ENCODE measurements at places on chromosomes 2 and 18. TPM values are rescaled to one million over a fixed set of nuclear protein-coding genes. Genes with fewer than 3 reads are reported as not detected.

The SAG gene
- total RNA-seq, result not detected

The SEC11C gene
- 32.8 TPM for total RNA-seq

The SPATA3 gene
- not detected for total RNA-seq

The XDH gene
- 0.23 TPM for total RNA-seq

The VWA3B gene
- not detected for total RNA-seq

The RAPGEF4 gene
- total RNA-seq, result 0.57 TPM

The REEP1 gene
- total RNA-seq, result 2.6 TPM

The ANKRD29 gene
- total RNA-seq, result 0.48 TPM

DNA sequence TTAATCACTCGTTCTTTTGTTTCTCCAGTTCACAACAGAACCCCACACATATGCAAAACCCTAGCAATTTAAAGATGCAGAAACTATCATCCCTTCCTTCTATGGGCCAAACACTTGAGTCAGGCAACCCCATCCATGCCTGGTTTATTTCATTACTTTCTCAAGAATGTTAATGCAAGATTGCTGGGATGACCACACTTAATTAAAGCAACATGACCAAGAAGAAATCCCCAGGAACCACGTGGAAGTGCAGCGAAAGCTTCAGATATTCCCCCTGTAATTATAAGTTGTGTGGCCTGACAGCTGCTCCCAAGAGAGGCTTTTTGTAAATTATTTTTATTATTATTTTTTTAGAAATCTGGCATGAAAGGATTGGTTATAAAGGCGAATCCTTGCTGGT lies 246.2 kb upstream of the ID2 start:
- H3K27me3 ChIP-seq, result no peaks in the 10 kb centered on the region
- no peak overlapping the region for H3K27ac ChIP-seq
- peaks cover 7% of the 10 kb centered on the region for H3K4me1 ChIP-seq
- H3K36me3 ChIP-seq, result no peaks in the 10 kb centered on the region

DNA sequence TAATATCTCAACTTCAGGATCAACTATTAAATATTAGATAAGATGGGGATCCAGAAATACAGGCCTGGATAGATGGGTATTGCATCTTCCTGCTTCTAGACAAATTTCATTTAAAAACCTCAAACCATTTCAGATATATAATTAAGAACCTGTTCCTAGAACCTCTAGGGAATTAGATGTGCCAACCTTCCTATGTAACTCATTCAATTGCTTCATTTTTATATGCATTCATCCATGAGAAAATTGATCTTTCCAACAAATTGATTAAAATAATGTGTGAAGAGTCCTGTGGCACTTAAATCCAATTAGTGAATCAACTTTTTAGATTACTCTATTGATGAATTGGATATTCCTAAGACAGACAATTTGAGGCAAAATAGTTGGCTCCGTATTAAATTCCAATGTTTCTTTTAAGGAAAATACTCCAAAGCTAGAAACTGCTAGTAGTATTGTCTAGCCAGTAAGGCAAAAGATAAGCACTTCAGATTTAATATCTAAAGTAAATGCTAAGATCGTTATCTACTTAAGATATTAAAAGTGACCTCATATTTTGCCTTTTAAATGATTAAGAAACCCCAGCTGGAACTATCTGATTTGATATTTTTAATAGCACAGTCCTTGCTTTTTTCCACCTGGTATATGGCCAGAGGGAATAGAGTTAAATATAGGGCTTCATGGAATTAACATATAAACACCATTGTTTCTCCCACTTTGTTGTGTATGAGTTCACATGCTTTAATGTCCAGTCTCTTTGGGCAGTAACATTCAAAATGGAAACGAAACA lies 35.8 kb downstream of the DARS1 start:
- no peak overlapping the region for H3K27ac ChIP-seq
- H3K4me1 ChIP-seq, result peaks cover 24% of the 10 kb centered on the region
- H3K4me3 ChIP-seq, result no peak overlapping the region

- H3K27ac ChIP-seq, result no peak overlapping the region
- peaks cover 2% of the 10 kb centered on the region for H3K27me3 ChIP-seq
- DNase-seq, result no peak
- peaks cover 17% of the 10 kb centered on the region for H3K4me1 ChIP-seq
These were observed 58.9 kb downstream of the OSR1 start for GRCh38 chr2:19299522-19299921.

GRCh38 chr2:161068670-161069069 lies 91.6 kb upstream of the TANK start:
- H3K4me1 ChIP-seq, result peaks cover 2% of the 10 kb centered on the region
- no peak overlapping the region for H3K4me3 ChIP-seq
- no peaks in the 10 kb centered on the region for H3K36me3 ChIP-seq
- H3K27me3 ChIP-seq, result no peaks in the 10 kb centered on the region

- no peak for DNase-seq
- peaks cover 16% of the 10 kb centered on the region for H3K4me1 ChIP-seq
These were observed 4.7 kb upstream of the CXCR4 start for GRCh38 chr2:136122661-136123060.

DNA sequence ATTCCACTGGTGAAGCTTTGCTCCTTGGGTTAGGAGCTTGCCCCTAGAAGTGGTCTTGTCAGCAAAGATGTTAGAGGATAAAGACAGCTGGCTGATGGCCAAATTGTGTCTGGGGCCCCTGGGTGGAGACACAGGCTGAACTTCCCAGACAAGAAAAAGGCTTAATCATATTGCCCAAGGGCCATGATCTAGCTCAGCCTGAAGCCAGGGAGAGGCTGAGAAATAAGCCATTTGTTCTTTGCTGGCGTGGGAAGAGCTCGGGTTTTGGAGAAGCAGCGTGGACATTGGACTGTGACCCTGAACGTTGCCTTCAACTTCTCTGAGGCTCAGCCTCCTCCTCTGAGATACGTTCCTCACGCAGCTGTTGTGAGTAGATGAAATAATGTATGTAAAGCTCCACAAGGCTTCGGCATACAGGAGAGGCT lies 153.0 kb downstream of the ZFP36L2 start:
- no peaks in the 10 kb centered on the region for H3K36me3 ChIP-seq
- H3K27ac ChIP-seq, result peak overlapping the region; percentile 90
- DNase-seq, result no peak
- peaks cover 86% of the 10 kb centered on the region for H3K4me1 ChIP-seq
- H3K27me3 ChIP-seq, result no peaks in the 10 kb centered on the region

- no peaks in the 10 kb centered on the region for H3K36me3 ChIP-seq
- no peak overlapping the region for H3K27ac ChIP-seq
- no peak for DNase-seq
- H3K4me1 ChIP-seq, result no peaks in the 10 kb centered on the region
These were observed 795.8 kb upstream of the GCFC2 start for GRCh38 chr2:76506538-76506937.

GRCh38 chr2:176935543-176936102 lies 277.0 kb upstream of the HNRNPA3 start:
- peaks cover 30% of the 10 kb centered on the region for H3K27me3 ChIP-seq
- DNase-seq, result no peak
- peaks cover 6% of the 10 kb centered on the region for H3K4me1 ChIP-seq
- H3K36me3 ChIP-seq, result no peaks in the 10 kb centered on the region

GRCh38 chr18:63470751-63471150 lies 6.0 kb upstream of the SERPINB5 start:
- H3K36me3 ChIP-seq, result no peaks in the 10 kb centered on the region
- H3K4me3 ChIP-seq, result no peak overlapping the region
- H3K27ac ChIP-seq, result no peak overlapping the region
- no peak for DNase-seq

GRCh38 chr2:69798290-69798908 lies 31.1 kb upstream of the GMCL1 start:
- H3K27ac ChIP-seq, result peak overlapping the region; percentile 85
- H3K27me3 ChIP-seq, result no peaks in the 10 kb centered on the region
- H3K36me3 ChIP-seq, result peaks cover 7% of the 10 kb centered on the region
- peak overlapping the region; percentile 34 for H3K4me3 ChIP-seq

GRCh38 chr18:8806100-8806797 lies 100.9 kb downstream of the MTCL1 start:
- no peak for DNase-seq
- no peak overlapping the region for H3K27ac ChIP-seq
- peaks cover 28% of the 10 kb centered on the region for H3K4me1 ChIP-seq
- H3K36me3 ChIP-seq, result peaks cover 29% of the 10 kb centered on the region
- no peaks in the 10 kb centered on the region for H3K27me3 ChIP-seq

DNA sequence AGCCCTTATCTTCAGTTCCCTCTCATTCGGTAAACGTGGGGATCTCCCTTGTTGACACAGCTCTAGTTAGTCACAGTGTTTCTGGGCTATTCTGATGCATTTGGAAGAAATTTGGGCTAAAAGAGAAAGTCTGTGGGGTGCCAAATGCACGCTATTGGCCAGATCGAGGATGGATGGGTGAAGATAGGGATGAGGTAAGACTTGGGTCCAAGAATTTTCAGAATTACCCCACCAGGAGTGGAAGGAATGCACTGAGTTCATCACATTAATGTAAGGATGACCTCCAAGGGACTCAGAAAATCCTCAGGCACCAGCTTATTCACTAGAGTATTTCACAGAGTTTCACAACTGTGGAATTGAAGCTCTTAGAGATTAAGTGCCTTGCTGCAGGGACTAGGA lies 49.3 kb downstream of the NRP2 start:
- H3K27me3 ChIP-seq, result no peaks in the 10 kb centered on the region
- H3K27ac ChIP-seq, result peak overlapping the region; percentile 94
- H3K36me3 ChIP-seq, result peaks cover 14% of the 10 kb centered on the region
- no peak for DNase-seq
- H3K4me3 ChIP-seq, result no peak overlapping the region

GRCh38 chr2:33146102-33146501 lies 199.3 kb downstream of the LTBP1 start:
- H3K27ac ChIP-seq, result peak overlapping the region; percentile 72
- peaks cover 84% of the 10 kb centered on the region for H3K4me1 ChIP-seq
- H3K27me3 ChIP-seq, result no peaks in the 10 kb centered on the region
- H3K4me3 ChIP-seq, result no peak overlapping the region
- DNase-seq, result no peak

- peaks cover 24% of the 10 kb centered on the region for H3K4me1 ChIP-seq
- DNase-seq, result no peak
- no peaks in the 10 kb centered on the region for H3K36me3 ChIP-seq
These were observed 13.3 kb upstream of the RAB17 start for GRCh38 chr2:237603718-237604362.

GRCh38 chr18:31791817-31792579 lies 31.3 kb upstream of the SLC25A52 start:
- no peak overlapping the region for H3K4me3 ChIP-seq
- no peaks in the 10 kb centered on the region for H3K36me3 ChIP-seq
- DNase-seq, result no peak
- H3K27me3 ChIP-seq, result peaks cover 4% of the 10 kb centered on the region
- H3K4me1 ChIP-seq, result no peaks in the 10 kb centered on the region

DNA sequence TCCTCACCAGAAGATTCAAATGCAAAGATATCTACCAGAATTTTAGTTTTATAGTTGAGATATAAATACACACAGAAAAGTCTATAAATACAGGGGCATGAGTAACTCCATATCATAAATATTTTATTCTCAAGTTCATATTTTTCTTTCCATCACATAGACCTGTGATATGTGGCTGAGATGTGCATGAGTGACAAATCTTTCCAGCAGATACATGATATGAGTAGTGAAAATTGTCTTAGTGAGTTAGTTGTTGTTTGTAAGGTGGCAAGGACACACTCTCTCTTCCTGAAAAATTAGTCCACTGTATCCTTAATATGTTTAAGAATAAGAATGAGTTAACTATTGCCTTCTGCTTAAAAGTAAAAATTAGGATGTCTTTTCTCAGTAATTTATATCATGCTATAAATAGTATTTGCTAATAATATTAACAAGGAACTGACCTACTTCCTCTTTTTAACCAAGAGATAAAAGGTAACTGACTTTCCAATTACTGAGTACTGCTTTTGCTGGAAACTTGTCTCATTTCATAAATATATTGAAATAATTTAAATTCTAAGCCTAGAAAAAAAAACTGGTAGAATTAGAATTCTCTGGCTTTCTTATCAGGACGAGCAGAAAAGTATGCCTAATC lies 85.2 kb upstream of the SESTD1 start:
- peaks cover 16% of the 10 kb centered on the region for H3K4me1 ChIP-seq
- no peak overlapping the region for H3K4me3 ChIP-seq
- DNase-seq, result no peak
- H3K27ac ChIP-seq, result no peak overlapping the region

- peaks cover 3% of the 10 kb centered on the region for H3K36me3 ChIP-seq
- peaks cover 51% of the 10 kb centered on the region for H3K4me1 ChIP-seq
- H3K27me3 ChIP-seq, result no peaks in the 10 kb centered on the region
These were observed 12.9 kb downstream of the GPR17 start for GRCh38 chr2:127658641-127659407.

DNA sequence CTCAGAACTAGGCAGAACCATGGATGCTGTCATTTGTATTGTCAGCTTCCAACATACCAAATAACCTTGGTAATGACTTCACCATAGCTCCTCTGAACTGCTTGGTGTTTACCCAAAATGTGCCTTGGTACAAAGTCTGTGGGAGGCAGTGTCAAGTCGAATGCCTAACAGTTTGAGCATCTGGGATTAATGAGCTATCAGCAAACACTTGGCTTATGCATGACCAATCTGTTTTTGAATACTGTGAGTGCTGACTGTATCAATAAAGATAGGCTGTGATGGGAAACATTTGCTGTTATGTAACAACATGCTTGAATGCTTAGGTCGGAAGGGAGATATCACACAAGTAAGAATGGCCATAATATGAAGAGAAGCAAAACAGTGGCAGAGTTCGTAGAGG lies 455.4 kb downstream of the CMPK2 start:
- H3K27me3 ChIP-seq, result no peaks in the 10 kb centered on the region
- DNase-seq, result no peak
- no peak overlapping the region for H3K4me3 ChIP-seq
- H3K27ac ChIP-seq, result no peak overlapping the region
- H3K36me3 ChIP-seq, result no peaks in the 10 kb centered on the region
- peaks cover 8% of the 10 kb centered on the region for H3K4me1 ChIP-seq

DNA sequence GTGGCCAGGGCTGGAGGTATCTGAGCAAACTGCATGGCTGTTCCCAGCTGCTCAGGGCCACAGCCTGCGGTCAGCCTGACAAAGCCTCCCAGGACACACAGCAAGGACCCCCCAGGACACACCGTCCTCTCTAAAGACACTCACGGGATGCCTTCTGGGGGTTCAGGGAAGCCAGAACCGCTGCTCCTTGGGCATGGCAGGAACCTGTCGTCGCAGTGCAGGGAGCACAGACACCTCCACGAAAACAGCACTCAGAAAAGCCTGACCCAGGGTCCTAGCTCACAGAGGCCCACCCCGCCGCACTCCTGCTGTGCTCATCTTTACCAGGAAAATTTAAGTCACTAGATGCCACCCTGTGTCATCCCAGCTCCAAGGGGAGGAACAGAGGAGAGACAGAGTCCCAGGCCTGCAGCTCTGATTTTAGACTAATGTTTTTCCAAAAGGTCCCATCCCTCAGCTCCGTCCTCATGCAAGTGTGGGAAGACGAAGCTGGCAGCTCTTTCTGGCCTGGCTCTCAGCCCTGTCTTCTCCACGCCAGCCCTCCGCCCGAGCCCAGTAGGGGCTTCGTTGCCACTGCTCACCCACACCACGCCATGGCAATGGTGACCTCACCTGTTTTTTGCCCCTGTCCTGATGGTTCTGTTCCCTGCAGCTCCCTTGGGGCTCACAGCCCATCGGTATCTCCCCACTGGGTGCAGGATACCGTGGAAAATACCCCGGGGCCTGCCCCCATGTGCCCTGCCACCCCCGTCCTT lies 23.9 kb upstream of the SLC66A3 start:
- H3K4me1 ChIP-seq, result peaks cover 16% of the 10 kb centered on the region
- no peak overlapping the region for H3K4me3 ChIP-seq
- peaks cover 5% of the 10 kb centered on the region for H3K27me3 ChIP-seq
- DNase-seq, result no peak
- H3K36me3 ChIP-seq, result no peaks in the 10 kb centered on the region

All from chondrocyte (in vitro differentiated cells).